ENCODE measurements at places on chromosomes 7 and 10.

GRCh38 chr10:30436191-30436611 is 2.2 kb downstream of the MAP3K8 start:
- DNase-seq = peak; percentile 73

GRCh38 chr7:155280446-155281397 is 17.0 kb upstream of the INSIG1 start:
- DNase-seq = no peak

GRCh38 chr10:118669020-118669791 is 73.8 kb upstream of the PRLHR start:
- DNase-seq = peak; percentile 88

DNA sequence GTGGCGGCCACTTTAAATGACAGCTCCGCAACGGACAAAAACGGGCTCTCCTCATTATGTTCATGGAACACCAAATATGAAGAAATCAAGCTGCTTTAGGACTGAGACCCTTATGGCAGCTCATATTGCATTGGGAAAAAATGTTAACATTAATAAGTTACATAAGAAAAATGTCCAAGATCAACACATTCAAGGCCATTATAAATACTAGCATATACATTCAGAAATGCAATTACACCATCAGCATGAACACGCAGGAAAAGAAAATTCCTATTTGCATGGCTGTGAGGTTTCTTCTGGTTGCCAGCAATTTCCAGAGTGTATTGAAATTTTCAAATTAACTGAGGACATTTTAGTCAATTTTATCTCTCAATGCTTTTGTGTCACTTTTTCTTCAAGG is 374.1 kb upstream of the NRP1 start:
- DNase-seq = no peak

GRCh38 chr10:48701139-48701901 is 16.6 kb downstream of the WDFY4 start:
- no peak for DNase-seq

GRCh38 chr7:27532314-27532713 is 130.4 kb downstream of the HIBADH start:
- DNase-seq = no peak

- DNase-seq = no peak
These were observed 417.2 kb upstream of the C7orf33 start for GRCh38 chr7:148173369-148173768.

GRCh38 chr7:25546306-25546705 is 318.0 kb upstream of the NPVF start:
- no peak for DNase-seq

- DNase-seq = peak; percentile 85
These were observed 6.4 kb upstream of the GPR22 start for GRCh38 chr7:107463139-107464078.

DNA sequence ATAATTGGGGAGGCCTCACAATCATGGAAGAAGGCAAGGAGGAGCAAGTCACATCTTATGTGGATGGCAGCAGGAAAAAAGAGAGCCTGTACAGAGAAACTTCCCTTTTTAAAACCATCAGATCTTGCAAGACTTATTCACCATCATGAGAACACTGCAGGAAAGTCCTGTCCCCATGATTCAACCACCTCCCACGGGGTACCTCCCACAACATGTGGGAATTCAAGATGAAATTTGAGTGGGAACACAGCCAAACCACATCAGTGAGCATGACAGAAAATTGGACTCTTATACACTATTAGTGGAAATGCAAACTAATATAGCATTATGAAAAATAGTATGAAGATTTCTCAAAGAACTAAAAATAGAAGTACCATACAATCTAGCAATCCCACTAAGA is 271.2 kb downstream of the MAGI2 start:
- peak; percentile 91 for DNase-seq

DNA sequence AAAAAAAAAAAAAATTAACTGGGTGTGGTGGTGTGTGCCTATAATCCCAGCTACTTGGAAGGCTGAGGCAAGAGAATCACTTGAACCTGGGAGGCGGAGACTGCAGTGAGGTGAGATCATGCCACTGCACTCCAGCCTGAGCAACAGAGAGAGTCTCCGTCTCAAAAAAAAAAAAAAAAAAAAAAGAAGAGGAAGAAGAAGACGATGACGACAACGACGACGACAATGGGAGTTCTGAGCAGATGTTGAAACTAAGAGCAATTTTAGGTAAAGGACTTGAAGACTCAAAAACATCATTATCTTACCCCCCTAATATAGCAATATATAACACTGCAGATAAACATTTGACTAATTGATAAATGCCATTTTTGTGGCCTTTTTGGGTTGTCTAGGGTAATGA is 39.5 kb upstream of the PPP1R17 start:
- no peak for DNase-seq

GRCh38 chr10:124160176-124160575 is 66.8 kb upstream of the CHST15 start:
- no peak for DNase-seq

- DNase-seq = peak; percentile 33
These were observed 2.9 kb upstream of the NRAP start for GRCh38 chr10:113666682-113667252.

GRCh38 chr10:116403740-116404250 is 23.9 kb upstream of the PNLIPRP3 start:
- no peak for DNase-seq

DNA sequence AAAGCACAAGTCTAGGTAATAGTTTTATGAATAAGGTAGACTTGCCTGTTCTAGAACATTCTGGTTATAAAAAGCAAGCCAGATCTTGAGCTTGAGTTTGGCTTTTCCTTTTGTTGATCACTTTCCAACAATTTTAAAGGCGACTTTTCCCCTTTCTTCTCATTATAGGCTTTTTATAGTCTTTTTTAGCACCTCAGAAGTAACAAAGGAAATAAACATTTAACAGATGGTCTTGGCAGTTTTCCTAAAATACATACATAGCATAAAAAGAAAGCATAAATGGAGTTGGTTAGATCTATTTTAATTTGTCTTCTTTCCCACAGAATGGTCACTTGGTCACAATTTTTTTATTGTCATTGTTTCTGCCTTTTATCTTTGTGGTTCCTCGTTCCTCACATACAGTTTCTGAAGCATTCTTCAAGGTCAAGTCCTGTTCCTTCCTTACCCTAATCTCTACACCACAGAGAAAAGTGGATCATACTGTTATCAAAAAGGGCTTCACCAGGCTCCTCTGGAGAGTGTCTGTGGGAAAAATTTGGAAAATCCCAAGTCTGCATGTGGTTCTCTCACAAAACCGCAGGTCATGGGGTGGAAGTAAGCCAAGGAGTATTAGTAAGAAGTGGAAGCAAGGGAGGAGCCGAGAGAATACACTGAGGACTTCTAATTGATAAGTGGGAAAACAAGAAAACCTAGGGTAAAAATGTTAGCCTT is 31.3 kb downstream of the THNSL1 start:
- DNase-seq = peak; percentile 92

- DNase-seq = peak; percentile 29
These were observed 91.4 kb upstream of the KLF6 start for GRCh38 chr10:3876350-3876962.

DNA sequence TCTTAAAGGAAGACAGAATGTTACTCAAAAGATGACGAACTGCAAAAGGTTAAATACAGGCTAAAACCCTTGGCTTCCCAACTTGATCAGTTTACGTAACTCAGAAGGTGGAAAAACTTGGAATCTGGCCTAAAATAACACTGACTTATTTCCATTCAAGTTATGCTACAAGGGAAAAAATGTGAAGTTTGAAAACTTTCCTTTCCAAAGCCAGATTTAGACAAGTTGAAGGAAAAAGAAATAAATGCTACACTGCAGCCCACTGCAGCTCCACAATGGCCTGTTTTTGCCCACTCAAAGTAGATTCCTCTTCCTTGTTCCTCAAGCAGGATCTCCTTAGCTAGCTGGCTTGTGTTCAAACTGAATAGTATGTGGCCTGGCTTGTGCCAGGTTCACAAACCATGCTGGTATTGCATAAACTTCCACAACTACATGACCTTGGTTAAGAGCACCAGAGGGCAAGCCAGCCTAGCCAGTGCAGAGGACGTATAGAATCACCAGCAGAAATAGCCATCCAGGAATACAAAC is 166.2 kb downstream of the CPEB3 start:
- DNase-seq = peak; percentile 95

- no peak for DNase-seq
These were observed 15.7 kb downstream of the WNT16 start for GRCh38 chr7:121344497-121344896.

- DNase-seq = peak; percentile 59
These were observed 662 bp downstream of the POLR3A start for GRCh38 chr10:78028438-78029268.

- DNase-seq = no peak
These were observed 21.7 kb upstream of the BTBD16 start for GRCh38 chr10:122249303-122249850.

DNA sequence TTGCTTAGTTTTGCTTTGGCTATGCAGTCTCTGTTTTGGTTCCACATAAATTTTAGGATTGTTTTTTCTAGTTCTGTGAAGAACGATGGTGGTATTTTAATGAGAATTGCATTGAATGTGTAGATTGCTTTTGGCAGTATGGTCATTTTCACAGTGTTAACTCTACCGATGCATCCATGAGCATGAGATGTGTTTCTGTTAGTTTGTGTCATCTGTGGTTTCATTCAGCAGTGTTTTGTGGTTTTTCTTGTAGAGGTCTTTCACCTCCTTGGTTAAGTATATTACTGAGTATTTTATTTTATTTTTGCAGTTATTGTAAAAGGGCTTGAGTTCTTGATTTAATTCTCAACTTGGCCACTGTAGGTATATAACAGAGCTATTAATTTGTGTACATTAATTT is 78.2 kb upstream of the ZNF92 start:
- DNase-seq = no peak

- DNase-seq = peak; percentile 59
These were observed 163.1 kb downstream of the PRKCQ start for GRCh38 chr10:6416892-6417512.

DNA sequence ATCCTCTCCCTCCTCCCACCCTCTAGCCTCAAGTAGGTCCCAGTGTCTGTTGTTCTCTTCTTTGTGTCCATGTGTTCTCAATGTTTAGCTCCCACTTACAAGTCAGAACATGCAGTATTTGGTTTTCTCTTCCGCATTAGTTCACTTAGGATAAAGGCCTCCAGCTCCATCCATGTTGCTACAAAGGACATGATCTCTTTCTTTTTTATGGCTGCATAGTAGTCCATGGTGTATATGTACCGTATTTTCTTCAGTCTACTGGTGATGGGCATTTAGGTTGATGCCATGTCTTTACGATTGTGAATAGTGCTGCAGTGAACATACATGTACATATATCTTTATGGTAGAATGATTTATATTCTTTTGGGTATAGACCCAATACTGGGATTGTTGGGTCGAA is 1.6 kb upstream of the GOT1 start:
- no peak for DNase-seq

DNA sequence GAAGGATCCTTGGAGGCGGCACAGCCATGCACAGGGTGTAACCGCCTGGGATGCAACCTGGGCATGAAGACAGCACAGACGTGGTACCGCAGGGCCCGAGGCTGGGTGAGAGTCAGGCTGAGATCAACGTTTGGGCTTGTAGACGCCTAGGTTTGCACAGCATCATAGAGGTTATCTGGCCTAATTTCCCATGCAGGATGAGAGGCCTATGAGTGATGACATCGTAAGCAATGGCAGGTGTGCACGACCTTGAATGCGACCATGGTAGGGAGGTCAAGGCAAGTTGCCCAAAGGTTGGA is 7.5 kb downstream of the CALML3 start:
- no peak for DNase-seq

DNA sequence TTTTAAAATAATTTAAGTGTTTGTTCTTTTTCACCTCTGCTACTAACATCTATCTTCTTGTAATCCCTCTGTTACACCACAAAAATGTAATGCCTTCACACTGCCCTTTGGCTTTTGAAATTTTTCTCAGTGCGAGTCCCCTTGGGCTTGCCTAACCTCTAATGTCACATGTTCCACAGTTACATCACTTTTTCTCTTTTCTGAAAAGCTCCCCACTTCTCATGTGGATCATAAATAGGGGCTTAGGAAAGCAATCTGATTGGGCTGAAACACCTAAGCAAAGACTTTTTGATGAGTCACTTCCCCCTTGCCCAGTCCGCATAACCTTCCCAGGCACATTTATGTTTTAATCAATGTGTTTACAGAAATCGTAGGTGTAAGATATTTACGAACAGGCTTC is 288.2 kb downstream of the IPMK start:
- DNase-seq = peak; percentile 17

DNA sequence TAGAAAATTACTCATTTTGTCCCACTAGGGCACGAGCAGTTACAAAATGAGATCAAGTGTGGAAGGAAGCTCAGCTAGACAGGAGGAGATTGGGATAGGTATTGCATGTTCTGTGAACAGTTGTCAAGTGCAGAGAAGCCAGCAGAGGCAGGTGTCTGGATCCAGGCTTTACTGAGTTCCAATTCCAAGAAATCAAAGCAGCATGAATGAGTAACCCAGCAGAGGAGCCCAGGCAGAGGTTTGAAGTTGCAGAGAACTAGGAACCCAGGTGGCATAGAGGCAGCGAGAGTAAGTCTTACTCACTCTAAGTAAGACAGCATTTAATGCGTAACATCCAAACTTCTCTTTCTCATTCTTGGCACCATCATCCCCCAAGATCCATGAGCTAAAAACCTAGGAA is 11.8 kb downstream of the MRC1 start:
- peak; percentile 48 for DNase-seq

DNA sequence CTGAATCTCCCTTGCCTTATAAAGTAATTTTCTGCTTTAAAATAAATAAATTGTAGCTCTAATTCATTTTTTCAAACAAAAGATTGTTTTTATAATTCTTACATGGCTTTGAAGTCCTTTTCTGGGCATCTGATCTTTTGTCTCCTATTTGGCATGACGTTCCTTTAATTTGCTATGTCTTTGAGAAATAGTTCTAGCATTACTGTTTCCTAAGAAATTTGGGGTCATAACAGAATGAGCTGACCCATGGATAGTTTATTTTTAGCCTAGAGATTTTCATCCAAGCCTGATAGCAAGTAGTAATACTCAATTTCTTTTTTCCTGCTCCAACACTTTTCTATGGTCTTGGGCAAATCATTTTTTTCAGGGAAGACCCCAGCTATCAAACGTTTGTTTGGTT is 31.4 kb downstream of the CCDC71L start:
- peak; percentile 42 for DNase-seq

DNA sequence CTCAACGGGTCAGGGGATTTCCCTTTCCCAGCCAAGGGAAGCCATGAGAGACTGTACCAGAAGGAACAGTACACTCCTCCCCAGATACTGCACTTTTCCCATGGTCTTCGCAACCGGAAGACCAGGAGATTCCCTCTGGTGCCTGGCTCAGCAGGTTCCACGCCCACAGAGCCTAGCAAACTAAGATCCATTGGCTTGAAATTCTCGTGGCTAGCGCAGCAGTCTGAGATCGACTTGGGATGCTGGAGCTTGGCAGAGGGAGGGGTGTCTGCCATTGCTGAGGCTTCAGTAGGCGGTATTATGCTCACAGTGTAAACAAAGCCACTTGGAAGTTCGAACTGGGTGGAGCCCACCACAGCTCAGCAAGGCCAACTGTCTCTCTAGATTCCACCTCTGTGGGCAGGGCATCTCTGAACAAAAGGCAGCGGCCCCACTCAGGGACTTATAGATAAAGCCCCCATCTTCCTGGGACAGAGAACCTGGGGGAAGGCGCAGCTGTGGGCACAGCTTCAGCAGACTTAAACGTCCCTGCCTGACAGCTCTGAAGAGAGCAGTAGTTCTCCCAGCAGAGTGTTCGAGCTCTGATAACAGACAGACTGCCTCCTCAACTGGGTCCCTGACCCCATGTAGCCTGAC is 29.6 kb downstream of the SLC16A12 start:
- no peak for DNase-seq

GRCh38 chr10:110241841-110242240 is 34.4 kb downstream of the MXI1 start:
- DNase-seq = no peak

All from fibroblast of mammary gland (primary cell).